ENCODE measurements at places on chromosomes 16 and 17. TPM values are rescaled to one million over a fixed set of nuclear protein-coding genes. Genes with fewer than 3 reads are reported as not detected.

Gene HES7
- polyA plus RNA-seq = not detected

Gene PLA2G10
- polyA plus RNA-seq = 0.88 TPM

Gene CRISPLD2
- 6.1 TPM for polyA plus RNA-seq

Gene MT4
- not detected for polyA plus RNA-seq

Gene ANKS4B
- 6.0 TPM for polyA plus RNA-seq

Gene CSH1
- not detected for polyA plus RNA-seq

Gene SLC16A6
- polyA plus RNA-seq = 0.86 TPM

Gene PIMREG
- polyA plus RNA-seq = 43.5 TPM

Gene SPPL2C
- polyA plus RNA-seq = not detected

DNA sequence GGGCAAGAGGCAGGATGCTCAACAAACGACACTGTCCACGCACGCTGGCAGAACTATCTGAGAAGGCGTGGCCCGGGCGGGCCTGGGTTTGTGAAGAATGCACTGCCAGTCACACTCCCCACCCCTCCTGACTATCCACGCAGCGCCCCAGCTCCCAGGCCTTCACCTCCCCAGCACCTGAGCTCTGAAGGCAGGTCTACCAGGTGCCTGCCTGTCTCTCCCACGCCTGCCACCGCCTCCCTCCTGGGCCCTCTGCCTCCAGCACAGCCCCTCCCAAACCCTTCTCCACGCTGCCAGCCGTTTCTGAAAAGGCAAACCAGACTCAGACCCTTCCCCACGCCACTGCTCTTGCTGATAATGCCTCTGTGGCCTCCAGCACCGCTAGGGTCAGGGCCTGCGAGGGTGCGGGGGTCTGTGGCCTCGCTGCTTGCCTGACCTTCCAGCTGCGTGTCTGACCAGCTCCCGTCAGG lies 11.6 kb downstream of the MYBBP1A start:
- DNase-seq = no peak

DNA sequence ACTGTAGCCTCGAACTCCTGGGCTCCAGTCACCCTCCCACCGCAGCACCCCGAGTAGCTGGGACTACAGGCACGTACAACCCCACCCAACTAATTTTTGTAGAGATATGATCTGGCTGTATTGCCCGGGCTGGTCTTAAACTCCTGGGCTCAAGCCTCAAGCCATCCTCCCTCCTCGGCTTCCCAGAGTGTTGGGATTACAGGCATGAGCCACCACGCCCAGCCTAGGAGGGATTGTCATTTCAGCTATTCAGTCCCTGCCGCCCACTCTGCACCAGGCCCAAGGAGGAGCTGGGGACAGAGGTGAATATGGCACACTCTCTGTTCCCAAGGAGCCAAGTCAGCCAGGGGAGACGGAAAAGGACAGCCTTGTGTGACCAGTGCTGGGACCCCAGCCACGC lies 256.2 kb downstream of the PARN start:
- no peak for DNase-seq

- DNase-seq = no peak
Observed at GRCh38 chr17:76370261-76370993, 14.0 kb upstream of the SPHK1 start.

GRCh38 chr16:49528060-49528865 lies 154.7 kb downstream of the C16orf78 start:
- DNase-seq = peak; percentile 47

- peak; percentile 33 for DNase-seq
Observed at GRCh38 chr17:4199818-4200402, 56.9 kb downstream of the CYB5D2 start.

GRCh38 chr16:75420987-75421819 lies 12.1 kb downstream of the CFDP1 start:
- peak; percentile 53 for DNase-seq

DNA sequence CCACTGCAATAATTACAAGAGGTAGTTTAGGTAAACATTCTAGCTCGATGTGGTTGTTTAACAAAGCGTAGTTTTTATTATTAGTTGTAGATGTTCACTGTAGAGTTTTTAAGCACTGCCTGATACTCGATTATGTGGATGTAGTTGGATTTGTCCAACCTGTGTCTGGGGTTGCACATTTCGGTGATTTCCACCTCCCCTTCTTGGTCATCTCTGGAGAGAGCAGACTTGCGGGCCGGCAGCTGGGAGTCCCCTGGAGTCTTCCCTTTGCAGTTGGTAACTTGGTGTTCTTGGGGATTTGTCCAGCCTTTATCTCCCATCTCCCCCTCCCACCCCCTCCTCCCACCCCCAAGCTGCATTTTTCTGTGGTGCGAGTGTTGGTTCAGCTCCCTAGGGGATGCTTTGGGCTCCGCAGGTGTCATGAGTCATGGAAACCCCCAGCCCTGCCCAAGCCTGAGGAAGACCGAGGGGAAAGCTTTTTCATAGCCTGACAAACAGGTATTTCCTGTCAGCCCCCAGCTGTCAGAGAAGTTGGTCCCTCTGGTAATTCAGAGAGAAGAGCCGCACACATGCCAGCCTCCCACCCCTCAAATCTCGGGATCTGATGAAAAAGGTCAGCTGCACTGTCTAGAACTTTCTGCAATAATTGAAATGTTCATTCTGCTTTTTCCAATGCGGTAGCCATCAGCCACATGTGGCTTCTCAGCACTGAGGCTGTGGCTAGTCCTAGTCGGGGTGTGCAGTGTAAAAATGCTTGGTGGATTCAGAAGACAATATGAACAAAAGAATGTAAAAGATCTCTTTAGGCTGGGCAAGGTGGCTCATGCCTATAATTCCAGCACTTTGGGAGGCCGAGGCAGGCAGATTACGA lies 50.3 kb downstream of the KSR1 start:
- no peak for DNase-seq
